ENCODE measurements at places on chromosomes 12 and 14.

GRCh38 chr14:86989285-86989684 is 1003.7 kb downstream of the GALC start:
- no peak for DNase-seq

GRCh38 chr14:78073028-78073427 is 97.1 kb upstream of the NRXN3 start:
- no peak for DNase-seq

DNA sequence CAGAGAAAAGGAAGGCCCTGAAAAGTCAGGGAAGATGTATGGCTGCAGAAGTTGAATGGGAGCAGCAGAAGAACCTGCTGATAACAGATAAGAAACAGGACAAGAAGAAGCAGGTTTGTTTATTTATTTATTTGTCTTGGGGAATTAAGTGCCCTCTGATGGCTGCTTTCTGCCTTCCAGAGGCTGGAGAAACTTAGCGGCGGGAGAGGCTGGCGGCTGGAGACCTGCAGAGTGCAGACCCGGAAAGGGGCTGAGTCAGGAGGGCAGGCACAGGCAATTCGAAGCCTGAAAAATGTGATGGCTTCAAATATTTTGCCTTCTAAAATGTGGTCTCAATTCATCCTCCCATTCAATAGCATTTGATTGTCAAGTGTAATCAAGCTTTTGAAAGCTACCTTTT is 168.2 kb upstream of the GZMB start:
- DNase-seq = no peak

GRCh38 chr14:84436528-84436927 is 1093.4 kb upstream of the FLRT2 start:
- no peak for DNase-seq

GRCh38 chr14:76271041-76271755 is 104.7 kb upstream of the ESRRB start:
- no peak for DNase-seq

- peak; percentile 8 for DNase-seq
Measured at GRCh38 chr14:74793506-74794155, 30.5 kb downstream of the YLPM1 start.

- no peak for DNase-seq
Measured at GRCh38 chr14:103512701-103513611, 9.7 kb downstream of the CKB start.

GRCh38 chr14:89015016-89015415 is 190.6 kb downstream of the TTC8 start:
- peak; percentile 8 for DNase-seq

DNA sequence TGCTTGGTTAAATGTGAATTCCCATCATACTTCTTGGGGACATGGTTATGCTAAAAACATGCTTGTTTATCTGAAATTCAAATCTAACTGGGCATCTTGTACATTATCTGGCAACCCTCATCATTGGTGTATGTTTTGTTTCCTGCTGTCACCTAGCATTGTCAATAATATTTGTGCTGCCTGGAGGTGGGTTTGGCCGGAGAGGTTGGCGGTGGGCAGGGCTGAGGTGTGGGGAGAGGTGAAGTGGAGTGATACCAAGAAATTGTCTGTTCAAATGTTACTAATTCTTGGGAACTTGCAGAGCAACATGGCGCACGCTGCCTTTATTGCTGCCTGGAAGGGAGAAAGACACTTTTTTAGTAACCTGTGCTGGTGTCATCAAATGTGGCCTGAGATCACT is 280.5 kb downstream of the VRK1 start:
- DNase-seq = no peak
